PC-9 (cell line): ENCODE measurements at places on chromosomes 6 and 20. TPM values are rescaled to one million over a fixed set of nuclear protein-coding genes. Genes with fewer than 3 reads are reported as not detected.

The PRKN gene
- total RNA-seq = not detected in 2 replicates

The MATN4 gene
- 0.33 and 0.60 TPM in 2 replicates for total RNA-seq

The TTI1 gene
- total RNA-seq = 29.1 and 34.2 TPM in 2 replicates

The TENT5A gene
- 2.0 and 2.2 TPM in 2 replicates for total RNA-seq

The CST7 gene
- total RNA-seq = not detected in 2 replicates

The CALHM4 gene
- total RNA-seq = not detected in 2 replicates

The C20orf202 gene
- not detected in 2 replicates for total RNA-seq

The HECA gene
- 11.6 and 12.9 TPM in 2 replicates for total RNA-seq

The IL17A gene
- total RNA-seq = not detected in 2 replicates

The IL20RA gene
- total RNA-seq = 2.5 and 4.0 TPM in 2 replicates

The COL21A1 gene
- 0.13 TPM in 1 of 2 replicates, not detected in the other for total RNA-seq

The DYNLT1 gene
- total RNA-seq = 99.6 and 105 TPM in 2 replicates

The MROH8 gene
- 3.3 TPM in 2 replicates for total RNA-seq

The PBOV1 gene
- not detected in 2 replicates for total RNA-seq

The GINS1 gene
- total RNA-seq = 26.6 and 27.8 TPM in 2 replicates

The KIF16B gene
- 15.1 and 17.6 TPM in 2 replicates for total RNA-seq

The ASIP gene
- total RNA-seq = not detected in 2 replicates

The STMND1 gene
- total RNA-seq = 0.26 TPM in 1 of 2 replicates, not detected in the other

The HEY2 gene
- total RNA-seq = 0.15 TPM in 1 of 2 replicates, not detected in the other

The SEMG1 gene
- total RNA-seq = not detected in 2 replicates

The TBPL1 gene
- 11.0 and 21.7 TPM in 2 replicates for total RNA-seq

The IMPG1 gene
- not detected in 2 replicates for total RNA-seq

The HDDC2 gene
- 50.1 and 55.2 TPM in 2 replicates for total RNA-seq

The CLVS2 gene
- not detected in 2 replicates for total RNA-seq

The THEMIS gene
- not detected in 2 replicates for total RNA-seq

The BNIP5 gene
- not detected in 2 replicates for total RNA-seq
